ENCODE measurements at places on chromosomes 7 and 10.

DNA sequence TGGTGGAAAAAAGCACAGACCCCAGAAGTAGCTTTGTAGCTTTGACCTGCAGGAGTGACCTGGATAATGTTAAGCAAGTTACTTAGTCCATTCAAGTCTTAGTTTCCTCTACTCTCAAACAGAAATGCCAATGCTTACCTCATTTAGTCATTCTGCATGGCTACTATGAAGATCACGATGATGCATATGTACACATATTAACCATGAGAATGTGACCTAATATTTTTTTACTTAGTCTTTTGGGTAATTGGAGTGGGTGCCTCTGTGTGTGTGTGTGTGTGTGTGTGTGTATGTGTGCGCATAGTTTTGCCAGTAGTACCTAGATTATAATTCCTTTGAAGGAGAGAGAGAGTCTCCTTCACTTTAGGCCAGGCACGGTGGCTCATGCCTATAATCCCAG is 95.8 kb downstream of the NRP1 start:
- peak; percentile 82 for DNase-seq

DNA sequence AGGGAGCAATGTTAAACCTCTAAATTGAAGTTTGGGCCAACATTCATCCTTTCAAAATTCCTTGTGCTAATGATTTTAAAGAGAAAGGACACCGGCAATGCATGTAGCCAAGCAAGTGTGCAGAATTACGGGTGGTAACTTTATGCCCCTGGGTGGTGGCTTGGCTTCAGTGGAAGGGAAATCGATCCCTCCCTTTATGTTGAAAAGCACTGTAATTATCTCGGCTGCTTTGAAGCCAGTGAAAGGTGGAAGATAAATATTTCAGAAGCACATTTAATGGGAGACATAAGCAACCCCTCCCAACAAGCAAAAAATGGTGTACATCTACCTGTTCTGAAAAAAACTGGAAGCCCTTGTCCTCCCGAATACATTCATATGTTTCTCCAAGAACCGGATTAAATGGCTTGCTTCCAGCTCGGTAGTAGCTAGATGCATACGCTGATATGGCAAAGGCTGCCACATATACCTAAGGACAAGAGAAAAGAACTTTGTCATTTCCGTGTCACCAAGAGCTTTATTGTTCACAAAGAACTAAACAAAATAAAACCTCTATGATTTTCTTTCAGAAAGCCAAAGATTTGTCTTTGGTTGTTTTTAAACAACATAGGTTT is 73.3 kb upstream of the GSDME start:
- no peak for DNase-seq

GRCh38 chr10:124150807-124151417 is 57.5 kb upstream of the CHST15 start:
- DNase-seq, result no peak

- no peak for DNase-seq
Measured at GRCh38 chr7:128453836-128454804, 1.6 kb upstream of the HILPDA start.

- DNase-seq, result no peak
Measured at GRCh38 chr7:143934526-143935325, at the start of gene OR2F2. TSS of gene OR2F2 (plus strand) at chr7:143935233. CDS start at chr7:143935233, 0 bp downstream.

DNA sequence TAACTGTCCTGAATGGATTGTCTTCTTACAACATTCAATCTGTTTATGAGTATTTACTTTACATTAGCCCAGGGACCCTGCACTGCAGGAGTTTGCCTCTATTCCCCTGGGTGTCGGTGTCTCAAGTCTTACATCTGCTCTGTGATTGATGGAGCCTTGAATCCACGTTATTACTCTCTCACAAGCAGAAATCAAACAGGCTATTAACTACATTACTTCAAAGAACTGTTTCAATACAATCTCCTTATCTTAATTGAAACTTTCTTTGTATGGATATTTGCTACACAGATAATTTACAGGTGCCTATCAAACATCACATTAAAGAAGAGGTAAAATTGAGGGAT is 3.1 kb upstream of the ARID5B start:
- no peak for DNase-seq

GRCh38 chr10:26408858-26409494 is 29.2 kb upstream of the APBB1IP start:
- DNase-seq, result no peak

DNA sequence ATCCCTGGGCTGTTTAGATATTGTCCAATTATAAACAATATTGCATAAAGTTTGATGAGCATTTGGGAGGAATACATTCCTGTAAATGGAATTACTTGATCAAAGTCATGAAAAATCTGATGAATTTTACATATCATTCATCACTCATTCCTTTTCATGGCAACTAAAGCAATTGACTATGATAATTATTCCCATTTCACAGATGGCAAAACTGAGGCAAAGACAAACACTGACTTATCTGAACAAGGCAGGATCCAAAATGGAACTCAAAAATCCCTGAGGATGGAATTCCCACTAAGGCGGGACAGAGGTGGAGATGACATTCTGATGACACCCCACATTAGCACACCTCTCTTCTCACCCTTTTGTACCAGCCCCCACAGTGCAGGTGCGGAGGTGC is 17.1 kb downstream of the SLIT1 start:
- no peak for DNase-seq

DNA sequence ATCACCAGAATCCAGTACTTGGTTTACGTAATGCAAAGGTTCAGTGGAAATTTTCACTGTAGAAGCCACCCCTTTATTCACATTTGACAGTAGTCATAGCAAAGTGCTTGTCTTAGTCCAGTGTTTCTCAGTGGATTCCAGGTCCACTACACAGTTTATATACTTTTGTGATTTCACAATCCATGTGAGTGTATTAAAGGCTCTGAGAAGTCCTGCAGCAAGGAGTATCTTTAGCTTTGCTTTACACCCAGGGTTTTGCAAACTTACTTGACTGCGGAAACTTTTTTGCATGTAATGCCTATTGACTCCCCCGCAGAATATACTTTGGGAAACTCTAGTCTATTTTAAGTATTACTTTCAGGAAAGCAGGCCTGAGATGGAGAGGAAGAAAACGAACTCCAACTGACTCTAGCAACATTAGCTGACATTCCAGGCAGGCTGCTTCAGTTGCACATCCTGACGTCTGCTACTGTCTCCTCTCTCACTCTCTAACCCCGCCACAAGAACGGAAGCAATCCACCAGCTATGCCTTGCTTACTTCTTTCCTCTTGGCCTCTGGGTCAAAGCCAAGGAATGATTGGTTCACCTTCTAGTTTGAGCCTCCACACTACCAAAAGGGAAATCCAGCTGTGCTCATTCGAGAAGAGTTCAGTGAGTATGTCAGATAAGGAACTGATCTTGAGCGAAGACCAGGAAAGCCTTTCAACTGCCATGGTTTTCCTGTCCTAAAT is 6.2 kb downstream of the PLXNA4 start:
- DNase-seq, result no peak

- DNase-seq, result no peak
Measured at GRCh38 chr10:25383686-25384085, 208.9 kb downstream of the GPR158 start.

DNA sequence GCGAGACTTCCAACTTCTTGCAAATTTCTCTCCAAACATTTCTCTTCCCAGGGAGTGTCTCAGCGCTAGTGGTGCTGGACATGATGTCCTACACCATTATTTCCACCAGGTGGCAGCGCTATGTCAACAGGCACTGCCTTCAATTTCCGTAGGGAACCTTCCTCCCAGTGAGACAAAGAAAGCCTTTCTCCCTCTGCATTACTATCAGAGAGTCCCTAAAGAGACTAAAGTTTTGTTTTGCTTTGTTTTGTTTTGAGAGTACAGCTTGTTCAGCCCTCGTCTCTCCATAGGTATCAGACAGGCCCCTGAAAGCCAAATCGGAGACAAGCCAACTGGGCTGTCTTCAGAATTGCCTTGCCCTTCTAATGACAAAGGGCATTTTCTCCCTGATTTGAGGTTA is 44.2 kb upstream of the GGCT start:
- peak; percentile 57 for DNase-seq

GRCh38 chr7:69772718-69773436 is 174.6 kb downstream of the AUTS2 start:
- DNase-seq, result no peak

GRCh38 chr7:27784399-27785053 is 44.6 kb downstream of the TAX1BP1 start:
- DNase-seq, result peak; percentile 70

- peak; percentile 9 for DNase-seq
Measured at GRCh38 chr7:28488061-28488791, 75.9 kb downstream of the CREB5 start.

GRCh38 chr7:66308411-66308810 is 103.3 kb downstream of the TPST1 start:
- DNase-seq, result no peak

DNA sequence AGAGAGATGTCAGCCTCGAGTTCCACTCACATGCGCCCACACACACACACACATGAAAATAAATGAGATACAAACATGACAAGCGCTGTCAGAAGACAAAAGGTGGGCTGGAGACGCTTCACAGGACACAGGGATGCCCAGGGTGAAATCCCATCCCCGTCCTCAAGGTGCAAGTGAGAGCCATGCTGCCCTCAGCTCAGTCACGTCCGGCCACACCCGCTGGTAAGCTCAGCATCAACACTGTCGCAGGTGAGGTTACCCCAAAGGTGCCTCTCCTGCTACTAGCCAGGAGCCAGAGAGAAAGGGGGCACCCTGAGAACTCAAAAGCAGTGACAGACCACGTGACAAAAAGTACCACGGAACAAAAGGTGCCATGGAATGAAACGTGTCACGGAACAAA is 22.2 kb downstream of the PITRM1 start:
- DNase-seq, result no peak

DNA sequence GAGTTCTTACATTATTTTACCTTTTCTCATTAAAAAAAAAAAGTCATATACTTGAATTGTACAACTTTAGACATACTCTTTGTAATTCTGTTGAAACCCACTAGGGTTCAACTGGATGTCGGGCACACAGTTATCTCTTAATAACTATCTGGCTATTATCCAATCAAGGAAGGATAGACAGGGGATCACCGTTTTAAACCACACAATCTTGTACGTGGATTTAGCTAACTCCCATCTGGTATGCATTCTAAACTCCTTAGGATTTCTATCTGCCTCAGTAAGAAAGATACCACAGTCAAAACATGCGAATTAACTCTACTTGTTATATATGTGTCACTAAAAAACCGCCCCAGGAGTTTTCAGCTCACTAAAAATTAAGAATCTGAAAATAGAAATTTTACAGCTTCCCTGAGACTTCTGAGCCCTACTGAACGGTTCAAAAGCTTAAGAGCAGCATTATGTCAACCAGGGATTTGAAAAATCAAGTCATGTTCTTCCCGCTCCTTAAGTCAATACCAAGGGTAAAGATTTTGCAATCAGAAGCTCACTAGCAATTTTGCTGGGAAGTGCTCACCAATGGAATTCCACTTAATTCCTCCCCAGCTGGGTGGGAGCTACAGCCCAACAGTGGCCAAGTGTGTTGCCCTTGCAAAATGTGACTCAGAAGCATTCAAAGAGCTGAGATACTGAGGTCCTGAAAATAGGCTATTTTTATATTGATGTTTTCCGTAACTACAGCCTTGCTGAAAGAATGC is 267.0 kb downstream of the FRMD4A start:
- no peak for DNase-seq

GRCh38 chr7:150940431-150941102 is 37.6 kb downstream of the KCNH2 start:
- no peak for DNase-seq

DNA sequence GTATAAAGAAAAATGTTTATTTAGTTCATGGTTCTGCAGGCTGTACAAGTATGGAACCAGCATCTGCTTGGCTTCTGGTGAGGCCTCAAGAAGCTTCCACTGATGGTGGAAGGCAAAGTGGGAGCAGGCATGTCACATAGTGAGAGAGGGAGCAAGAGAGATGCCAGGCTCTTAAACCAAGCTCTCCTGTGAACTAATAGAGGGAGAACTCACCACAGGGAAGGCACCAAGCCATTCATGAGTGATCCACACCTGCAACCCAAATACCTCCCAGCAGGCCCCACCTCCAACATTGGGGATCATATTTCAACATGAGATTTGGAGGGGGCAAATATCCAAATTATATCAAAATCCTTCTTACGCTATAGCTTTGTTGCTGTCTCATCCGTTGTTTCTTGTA is 113.1 kb downstream of the CPED1 start:
- no peak for DNase-seq

DNA sequence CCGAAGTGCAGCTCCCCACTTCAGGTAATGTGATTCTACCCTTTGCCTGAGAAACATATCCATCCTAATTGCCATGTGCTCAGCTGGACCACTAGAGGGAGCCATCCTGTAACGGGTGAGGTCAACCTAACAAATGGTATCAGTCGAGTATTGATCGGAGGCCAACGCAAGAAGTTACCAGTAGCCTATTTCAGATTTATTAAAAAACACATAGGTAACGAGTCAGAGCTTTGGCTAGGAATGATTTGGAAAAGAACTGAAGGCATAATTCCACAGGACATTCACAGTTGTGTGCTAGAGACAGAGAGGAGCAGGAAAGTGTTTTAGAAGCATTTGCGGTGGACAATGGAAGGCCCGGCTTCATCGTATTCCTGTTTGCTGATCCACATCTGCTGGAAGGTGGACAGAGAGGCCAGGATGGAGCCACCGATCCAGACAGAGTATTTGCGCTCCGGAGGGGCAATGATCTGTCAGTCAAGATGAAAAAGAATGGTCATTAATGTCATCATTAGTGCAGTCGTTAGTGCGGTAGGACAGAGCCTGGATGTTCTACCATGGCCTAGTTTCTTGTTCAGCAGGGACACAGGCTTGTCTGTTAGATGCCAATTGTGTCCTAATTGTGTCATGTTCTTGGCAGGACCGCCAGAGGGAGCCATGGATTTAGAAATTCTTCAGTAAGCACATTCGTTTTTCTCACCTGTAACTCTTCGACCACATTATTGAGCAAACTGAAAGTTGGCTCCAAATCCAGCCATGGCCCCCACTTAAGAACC is 17.5 kb downstream of the ACTA2 start:
- peak; percentile 63 for DNase-seq

GRCh38 chr7:116899308-116899707 is 36.9 kb downstream of the CAPZA2 start:
- no peak for DNase-seq

DNA sequence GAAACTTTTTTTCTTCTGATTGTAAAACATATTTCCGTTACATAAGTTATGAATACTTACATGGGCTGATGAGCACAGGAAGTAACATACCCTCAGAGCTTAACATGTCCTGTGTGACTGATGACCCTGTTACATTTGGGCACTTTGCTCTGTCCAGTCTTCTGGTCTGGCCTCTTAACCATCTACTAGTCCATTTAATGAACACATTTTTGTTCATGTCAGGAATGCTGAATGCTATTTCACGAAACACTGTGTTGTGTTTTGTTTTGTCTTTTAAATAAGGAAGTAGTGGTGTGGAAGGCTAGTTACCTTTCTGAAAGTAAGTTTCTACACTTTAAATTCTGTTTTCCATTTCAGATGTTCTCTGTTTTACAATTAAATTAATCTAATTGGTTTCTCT is 77.7 kb downstream of the RBM33 start:
- DNase-seq, result no peak

DNA sequence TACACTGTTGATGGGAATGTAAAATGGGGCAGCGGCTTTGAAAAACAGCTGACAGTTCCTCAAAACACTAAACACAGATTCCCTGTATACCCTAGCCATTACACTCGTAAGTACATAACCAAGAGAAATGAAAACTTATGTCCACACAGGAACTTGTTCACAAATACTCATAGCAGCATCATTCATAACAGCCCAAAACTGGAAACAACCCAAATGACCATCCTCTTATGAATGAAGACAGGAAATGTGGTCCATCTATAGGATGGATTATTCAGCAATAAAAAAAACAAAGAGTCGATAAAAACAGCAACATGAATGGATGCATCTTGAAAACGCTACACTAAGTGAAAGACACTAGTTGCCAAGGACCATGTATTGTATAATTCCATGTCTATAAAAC is 23.7 kb downstream of the NMT2 start:
- no peak for DNase-seq

GRCh38 chr7:105691082-105691679 is 109.9 kb upstream of the EFCAB10 start:
- DNase-seq, result no peak

All from Caki2 (cell line).